ENCODE measurements at places on chromosomes 4 and X. TPM values are rescaled to one million over a fixed set of nuclear protein-coding genes. Genes with fewer than 3 reads are reported as not detected.

FOXP3 gene
- 0.21 TPM for total RNA-seq

MTNR1A gene
- total RNA-seq = 1.3 TPM

MAGEC2 gene
- total RNA-seq = 0.17 TPM

TGIF2LX gene
- not detected for total RNA-seq

EXOC1L gene
- total RNA-seq = not detected

TRO gene
- total RNA-seq = 1.6 TPM

TMEM47 gene
- 2.9 TPM for total RNA-seq

NAA11 gene
- total RNA-seq = not detected

HERC3 gene
- total RNA-seq = 51.4 TPM

USP17L24 gene
- not detected for total RNA-seq

CD38 gene
- total RNA-seq = 2.5 TPM

SMARCA5 gene
- total RNA-seq = 34.5 TPM

CPE gene
- total RNA-seq = 13.8 TPM

REELD1 gene
- total RNA-seq = 0.22 TPM

GPRASP1 gene
- 3.7 TPM for total RNA-seq

CXorf51A gene
- total RNA-seq = not detected

GRCh38 chrX:16930392-16930791, 16.1 kb upstream of the REPS2 start:
- DNase-seq = no peak

DNA sequence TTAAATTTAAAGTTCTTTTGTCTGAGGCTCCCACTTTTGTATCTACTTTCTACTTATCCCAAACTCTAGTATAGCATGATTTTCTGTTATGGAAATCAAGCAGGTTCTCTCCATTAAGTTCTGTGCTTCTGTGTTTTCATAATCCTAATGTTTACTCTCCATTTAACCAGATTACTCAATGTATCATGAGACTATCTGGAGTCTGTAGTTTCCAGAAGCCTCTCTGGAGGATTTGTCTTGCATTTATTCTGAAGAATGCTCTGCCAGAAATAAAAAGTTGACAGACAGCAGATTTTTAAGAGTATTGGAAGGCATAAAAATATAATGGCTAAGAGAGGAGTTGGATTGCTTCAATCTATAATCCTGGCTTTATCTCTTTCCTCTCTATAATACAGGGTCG, 39.2 kb upstream of the PLS3 start:
- no peak for DNase-seq

DNA sequence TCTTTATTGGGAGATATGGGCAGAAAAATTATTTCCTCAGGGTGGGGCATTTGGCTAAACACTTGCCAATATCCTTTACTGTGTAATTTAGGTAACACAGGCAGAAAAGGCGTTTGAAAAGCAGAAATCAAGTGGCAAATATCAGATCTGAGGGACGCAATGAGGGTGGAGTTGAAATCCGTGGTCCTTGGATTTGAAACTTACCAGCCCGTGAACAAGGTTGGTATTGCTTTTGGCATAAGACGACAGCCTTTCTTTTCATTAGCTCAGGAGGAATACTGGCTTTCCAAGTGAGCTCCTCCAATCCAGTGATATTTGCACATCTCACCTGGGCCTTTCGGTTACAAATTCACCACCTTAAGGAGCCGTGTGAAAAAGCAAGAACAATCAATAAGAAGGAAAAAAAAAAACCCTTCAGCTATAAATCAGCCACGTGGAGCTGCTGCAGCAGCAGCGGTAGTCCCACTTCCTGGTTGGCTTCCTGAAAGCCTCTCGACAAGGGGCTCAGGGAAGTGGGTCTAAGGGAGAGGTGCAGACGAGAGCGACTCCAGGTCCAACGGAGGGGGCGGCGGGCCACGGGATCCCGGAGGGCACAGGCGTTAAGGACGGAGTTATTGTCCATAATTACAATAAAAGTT, 734 bp upstream of the GALNT7 start:
- DNase-seq = peak; percentile 66

DNA sequence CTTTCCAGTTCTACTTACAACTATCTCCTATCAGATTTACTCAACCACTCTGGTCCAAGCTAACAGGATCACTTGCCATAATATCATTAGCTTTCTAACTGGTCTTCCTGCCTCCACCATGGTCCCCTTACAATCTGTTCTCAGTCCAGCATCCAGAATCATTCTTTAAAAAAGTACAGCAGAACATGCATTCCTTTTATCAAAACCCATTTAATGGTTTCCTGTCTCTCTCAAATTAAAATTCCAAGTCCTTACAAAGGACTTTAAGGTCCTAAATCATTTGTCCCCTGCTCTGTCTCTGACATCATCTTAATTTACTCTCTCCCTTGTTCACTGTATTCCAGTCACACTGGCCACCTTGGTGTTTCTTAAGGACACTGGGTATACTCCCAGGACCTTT, 104.6 kb downstream of the REELD1 start:
- no peak for DNase-seq

DNA sequence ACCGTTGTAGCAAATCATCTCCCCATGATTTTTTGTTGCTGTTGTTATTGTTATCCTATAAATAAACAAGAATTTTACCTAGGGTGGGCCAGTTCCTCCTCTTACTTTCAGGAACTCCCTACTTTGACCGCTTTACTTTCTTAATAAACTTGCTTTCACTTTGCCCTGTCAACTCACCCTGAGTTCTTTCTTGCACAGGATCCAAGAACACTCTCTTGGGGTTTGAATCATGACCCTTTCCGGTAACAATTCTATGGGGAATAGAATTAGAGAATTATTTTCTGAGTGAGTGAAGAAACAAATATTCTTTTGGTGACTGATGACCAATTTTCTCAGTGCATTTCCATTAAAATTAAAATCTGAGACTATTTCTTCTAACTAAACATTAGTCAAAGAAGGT, 584.0 kb upstream of the TENM3 start:
- DNase-seq = no peak

DNA sequence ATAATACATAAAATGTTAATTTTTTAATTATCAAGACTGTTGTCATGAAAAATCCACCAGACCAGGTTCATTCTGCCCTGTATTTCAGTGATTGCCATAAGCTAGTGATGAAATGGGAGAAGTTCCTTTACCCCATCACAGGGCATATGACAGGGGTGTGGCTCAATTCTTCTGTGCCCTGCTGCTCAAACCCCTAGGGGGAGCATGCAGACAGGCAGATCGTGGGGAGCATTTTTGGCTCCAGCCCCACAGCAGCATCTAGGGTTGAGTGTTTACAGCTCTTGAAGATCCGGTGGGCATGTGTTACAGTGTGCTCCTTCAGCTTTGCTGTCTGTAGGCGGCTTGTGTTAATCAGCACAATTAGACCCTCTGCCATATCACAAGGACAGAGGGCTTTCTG, 700.7 kb downstream of the PCDH18 start:
- DNase-seq = no peak

GRCh38 chr4:11134705-11135104, 294.0 kb downstream of the HS3ST1 start:
- DNase-seq = no peak

DNA sequence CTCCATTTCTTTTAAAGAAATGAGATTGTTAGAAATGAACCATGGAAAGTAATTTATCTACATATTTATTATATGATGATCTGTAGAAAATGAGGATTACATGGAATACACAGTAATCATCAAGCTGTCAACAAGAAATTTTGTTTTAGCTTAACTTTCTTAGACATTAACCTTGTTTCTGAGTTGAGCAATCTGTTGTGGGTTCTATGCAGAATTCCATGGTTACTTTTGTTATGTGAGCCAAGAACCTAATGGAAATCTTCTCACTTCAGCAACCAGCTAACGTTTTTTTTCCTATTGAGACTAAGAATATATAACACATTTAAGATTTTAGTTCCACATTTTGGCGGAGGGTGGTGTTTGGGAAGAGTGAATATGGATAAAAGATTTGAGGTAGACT, 136.1 kb upstream of the SLC4A4 start:
- no peak for DNase-seq

DNA sequence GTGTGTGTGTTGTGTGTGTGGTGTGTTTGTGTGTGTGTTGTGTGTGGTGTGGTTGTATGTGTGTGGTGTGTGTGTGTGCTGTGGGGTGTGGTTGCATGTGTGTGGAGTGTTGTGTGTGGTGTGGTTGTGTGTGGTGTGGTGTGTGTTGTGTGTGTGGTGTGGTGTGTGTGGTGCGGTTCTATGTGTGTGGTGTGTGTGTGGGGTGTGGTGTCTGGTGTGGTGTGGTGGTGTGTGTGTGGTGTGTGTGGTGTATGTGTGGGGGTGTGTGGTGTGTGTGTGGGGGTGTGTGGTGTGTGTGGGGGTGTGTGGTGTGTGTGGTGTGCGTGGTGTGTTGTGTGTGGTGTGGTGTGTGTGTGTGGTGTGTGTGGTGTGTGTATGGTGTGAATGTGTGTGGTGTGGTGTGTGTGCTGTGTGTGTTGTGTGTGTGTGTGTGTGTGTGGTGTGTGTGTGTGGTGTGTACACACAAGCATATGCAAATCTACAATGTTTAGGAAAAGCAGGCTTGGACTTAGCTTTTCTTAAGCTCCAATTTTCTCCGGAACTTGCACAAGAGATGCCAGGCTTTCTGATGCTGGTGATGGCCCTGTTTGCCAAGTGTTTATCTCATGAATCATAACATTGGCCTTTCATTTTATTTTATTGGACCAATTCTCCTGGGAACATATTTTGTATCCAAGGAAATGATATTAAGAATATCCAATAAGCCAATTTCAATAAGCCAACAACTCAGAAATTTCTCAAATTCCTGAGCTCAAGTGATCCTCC, 148.7 kb downstream of the SPATA18 start:
- DNase-seq = no peak

DNA sequence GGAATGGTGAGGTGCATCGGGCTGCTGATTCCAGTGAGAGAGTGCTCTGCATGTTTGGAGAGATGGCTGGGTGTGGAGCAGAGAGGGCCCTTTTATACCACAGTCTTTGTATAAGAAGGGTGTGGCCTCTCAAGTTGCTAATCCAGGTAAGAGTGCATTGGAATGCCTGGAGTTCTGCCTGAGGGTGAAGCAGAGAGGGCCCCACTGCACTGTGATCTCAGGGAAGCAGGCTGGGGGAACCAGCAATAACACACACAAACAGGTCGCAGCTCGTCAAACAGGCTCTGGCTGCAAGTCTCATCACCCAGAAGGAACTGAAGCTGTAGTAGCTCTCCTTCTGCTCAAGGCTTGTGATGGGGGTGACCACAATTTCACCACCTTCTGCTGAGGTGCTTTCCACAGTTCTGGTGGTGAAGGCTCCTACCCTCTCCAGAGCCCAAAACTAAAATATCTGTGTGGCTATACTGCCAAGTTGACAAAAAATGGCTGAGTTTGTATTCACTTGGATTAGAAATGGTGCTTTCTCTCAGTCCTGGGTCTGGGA, 687.4 kb upstream of the HS3ST1 start:
- DNase-seq = no peak

GRCh38 chr4:83617371-83618035, 81.6 kb downstream of the GPAT3 start:
- DNase-seq = no peak

- no peak for DNase-seq
Observed at GRCh38 chr4:1453731-1454130, 47.5 kb upstream of the NKX1-1 start.

DNA sequence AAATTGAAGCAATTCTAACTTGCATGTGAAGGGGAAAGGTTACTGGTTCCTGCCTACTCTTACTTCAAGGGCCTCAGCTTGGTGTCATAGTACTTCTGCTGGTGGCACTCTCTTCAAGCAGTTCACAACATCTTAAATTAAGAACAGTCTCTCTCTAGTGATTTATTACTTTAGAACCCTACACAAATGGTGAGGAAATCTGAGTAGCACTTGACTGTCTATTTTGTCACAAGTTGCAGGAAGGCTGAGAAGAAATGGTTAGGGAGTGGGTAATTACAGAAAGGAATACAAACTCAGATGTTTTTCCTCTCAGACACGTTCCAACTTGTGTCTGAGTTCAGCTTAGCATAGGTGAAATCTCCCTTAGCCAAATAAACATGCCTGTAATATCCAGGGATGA, 242.3 kb upstream of the GRIA3 start:
- no peak for DNase-seq

- peak; percentile 70 for DNase-seq
Observed at GRCh38 chrX:85112293-85112692, 108.6 kb downstream of the APOOL start.

DNA sequence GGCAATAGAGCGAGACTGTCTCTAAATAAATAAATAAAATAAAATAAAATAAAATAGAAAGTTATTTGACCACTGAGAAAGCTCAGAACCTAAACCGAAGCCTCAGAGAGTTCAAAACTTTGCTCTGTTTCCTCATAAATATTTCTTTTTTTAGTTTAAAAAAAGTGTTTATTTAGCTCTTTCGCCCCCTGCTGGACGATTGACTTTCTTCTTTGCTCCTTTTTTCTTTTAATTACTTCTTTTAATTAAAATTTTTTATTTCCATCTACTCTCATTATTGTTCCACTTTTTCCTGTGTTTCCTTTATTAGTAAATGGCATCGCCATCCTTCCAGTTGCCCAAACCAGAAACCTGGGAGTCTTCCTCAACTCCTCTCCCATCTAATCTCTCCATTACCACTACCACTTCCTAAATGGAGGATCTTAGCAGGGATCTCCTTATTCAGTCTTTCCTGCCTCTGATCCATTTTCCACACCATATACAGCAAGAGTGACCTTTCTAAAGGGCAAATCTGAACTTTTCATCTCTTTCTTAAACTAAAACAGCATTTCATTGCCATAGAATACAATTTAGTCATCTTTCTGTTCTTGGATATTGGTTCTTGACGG, 728 bp upstream of the IL13RA2 start:
- DNase-seq = no peak

GRCh38 chr4:87427518-87427868, 5.1 kb downstream of the NUDT9 start:
- DNase-seq = no peak

DNA sequence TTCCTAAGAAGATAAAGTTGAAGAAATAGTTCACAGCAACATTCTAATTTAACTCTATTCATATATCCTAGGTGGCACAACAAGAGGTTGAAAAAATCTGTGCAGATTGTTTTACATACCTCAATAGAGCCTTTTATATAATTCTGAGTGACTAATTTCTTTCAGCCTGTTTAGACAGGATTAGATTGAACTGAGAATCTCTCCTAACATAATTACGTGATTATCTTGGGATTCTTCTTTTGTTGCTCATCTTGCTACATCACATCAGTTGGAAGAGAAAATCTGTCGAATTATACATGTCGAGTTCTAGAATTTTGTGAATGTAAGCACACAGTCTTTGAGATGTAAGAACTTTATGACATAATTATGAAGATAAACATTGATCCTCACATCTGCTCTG, 1873.7 kb upstream of the IGFBP7 start:
- no peak for DNase-seq

- DNase-seq = no peak
Observed at GRCh38 chr4:145735347-145735675, 55.4 kb downstream of the C4orf51 start.

- no peak for DNase-seq
Observed at GRCh38 chrX:17020851-17021821, 74.7 kb downstream of the REPS2 start.

- DNase-seq = no peak
Observed at GRCh38 chrX:5180135-5180741, 1048.4 kb downstream of the NLGN4X start.

GRCh38 chr4:155887045-155887444, 16.5 kb upstream of the TDO2 start:
- no peak for DNase-seq
